ENCODE measurements at places on chromosomes 11 and 22.

GRCh38 chr22:41398921-41399320 lies 17.2 kb downstream of the TEF start:
- no peak for DNase-seq

- no peak for DNase-seq
These were observed 23.2 kb upstream of the BIRC3 start for GRCh38 chr11:102293873-102294601.

DNA sequence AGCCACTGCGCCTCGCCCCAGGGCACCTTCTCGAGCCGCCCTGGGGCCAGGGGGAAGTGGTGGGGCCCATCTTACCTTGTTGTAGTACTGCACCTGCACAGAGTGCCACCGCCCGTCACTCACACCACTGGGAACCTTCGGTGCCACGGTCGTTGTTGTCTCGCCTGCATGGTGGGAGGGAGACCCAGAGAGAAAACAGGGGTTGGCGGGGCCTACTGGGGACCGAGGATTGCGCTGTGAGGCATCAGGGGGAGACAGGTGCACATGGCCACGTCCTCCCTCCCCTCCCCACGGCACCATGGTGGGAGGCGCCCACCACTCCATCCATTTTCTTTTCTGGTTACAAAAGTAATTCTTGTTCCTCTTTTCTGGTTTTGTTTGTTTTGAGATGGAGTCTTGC lies 97.8 kb downstream of the TRMU start:
- no peak for DNase-seq

- no peak for DNase-seq
These were observed 77.5 kb downstream of the PPFIBP2 start for GRCh38 chr11:7591107-7591894.

GRCh38 chr22:38955250-38955905 lies 2.0 kb upstream of the APOBEC3A start:
- no peak for DNase-seq

- DNase-seq = no peak
These were observed 13.9 kb upstream of the CELSR1 start for GRCh38 chr22:46551321-46551720.

- no peak for DNase-seq
These were observed 21.6 kb upstream of the PEX26 start for GRCh38 chr22:18056161-18056666.

GRCh38 chr22:32810555-32811133 lies 9.1 kb downstream of the TIMP3 start:
- DNase-seq = no peak

GRCh38 chr11:992577-992976 lies 43.9 kb downstream of the MUC6 start:
- no peak for DNase-seq

DNA sequence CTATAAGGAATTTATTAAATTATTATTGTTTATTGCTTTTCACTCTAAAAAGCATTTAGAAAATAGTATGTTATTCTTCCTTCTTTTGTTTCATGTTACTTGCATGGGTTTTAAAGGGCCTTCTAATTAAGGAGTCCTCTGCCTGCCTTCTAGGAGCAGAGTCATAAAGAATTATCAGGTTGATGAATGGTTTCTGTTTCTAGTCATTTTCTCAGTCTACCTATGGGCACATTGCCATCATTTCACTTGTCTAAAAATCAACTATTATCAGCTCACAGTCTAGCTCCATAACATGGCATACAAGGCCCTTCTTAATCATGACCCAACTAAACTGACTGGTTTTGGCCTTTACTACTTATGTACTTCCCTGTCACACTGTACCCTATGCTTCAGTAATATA lies 16.2 kb downstream of the DYNC2H1 start:
- DNase-seq = no peak

DNA sequence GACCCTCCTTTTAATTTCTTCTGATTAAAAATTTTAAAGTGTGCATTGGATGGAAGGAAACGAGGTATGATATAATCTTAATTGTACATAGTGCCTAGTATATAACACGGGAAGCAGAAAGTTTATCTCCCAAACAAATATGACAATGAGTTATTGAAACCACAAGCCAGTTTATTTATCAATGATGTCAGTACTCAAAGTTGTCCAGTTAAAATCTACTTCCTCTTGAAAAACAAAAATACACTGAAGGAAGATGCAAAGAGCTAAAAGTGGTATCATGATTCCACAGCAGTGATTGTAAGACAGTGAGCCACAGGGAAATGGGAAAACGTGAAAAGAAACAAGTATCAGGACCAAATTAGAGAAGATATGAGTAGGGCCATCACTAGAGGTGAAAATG lies 18.8 kb upstream of the OR5B21 start:
- no peak for DNase-seq

GRCh38 chr22:49541693-49542230 lies 285.9 kb downstream of the BRD1 start:
- no peak for DNase-seq

DNA sequence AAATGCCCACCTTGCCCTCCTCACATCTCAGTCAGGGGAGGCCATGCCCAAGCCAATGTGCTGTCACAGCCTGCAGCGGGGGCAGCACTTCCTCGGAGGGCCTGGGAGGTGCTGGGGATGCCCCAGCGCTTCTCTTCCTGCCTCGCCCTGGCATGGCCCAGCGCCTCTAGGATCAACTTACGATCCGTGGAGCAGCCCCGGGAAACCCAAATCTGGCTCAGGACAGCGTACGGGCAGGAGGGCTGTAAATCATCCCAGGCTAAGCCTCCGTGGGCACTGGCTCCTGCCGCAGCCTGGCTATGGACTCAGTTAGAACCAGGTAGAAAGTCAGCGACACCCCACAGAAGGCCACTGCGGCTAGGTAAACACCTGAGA lies 60.9 kb upstream of the EMID1 start:
- DNase-seq = no peak

- no peak for DNase-seq
These were observed 18.4 kb upstream of the MYOD1 start for GRCh38 chr11:17700991-17701390.

- DNase-seq = no peak
These were observed 30.1 kb upstream of the MPPED1 start for GRCh38 chr22:43381693-43382092.

DNA sequence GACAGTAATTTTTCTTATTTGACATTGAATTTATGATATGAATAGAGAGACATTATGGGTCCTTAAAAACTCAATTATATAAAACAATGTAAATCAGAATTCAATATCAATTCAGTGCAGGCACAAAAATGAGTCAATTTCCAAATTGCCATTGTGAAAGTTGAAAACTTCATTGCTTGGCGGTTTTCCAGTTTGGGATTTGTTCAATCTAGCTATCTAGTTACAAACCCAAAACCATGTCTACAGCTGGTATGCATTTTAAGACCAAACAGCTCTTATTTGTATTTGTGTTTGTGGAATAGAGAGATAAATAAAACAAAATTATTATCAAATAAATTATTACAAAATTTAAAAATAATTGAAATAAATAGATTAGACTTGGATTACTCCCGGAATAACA lies 1206.6 kb upstream of the RAG2 start:
- no peak for DNase-seq

GRCh38 chr22:24066260-24066659 lies 55.2 kb downstream of the CABIN1 start:
- DNase-seq = no peak

DNA sequence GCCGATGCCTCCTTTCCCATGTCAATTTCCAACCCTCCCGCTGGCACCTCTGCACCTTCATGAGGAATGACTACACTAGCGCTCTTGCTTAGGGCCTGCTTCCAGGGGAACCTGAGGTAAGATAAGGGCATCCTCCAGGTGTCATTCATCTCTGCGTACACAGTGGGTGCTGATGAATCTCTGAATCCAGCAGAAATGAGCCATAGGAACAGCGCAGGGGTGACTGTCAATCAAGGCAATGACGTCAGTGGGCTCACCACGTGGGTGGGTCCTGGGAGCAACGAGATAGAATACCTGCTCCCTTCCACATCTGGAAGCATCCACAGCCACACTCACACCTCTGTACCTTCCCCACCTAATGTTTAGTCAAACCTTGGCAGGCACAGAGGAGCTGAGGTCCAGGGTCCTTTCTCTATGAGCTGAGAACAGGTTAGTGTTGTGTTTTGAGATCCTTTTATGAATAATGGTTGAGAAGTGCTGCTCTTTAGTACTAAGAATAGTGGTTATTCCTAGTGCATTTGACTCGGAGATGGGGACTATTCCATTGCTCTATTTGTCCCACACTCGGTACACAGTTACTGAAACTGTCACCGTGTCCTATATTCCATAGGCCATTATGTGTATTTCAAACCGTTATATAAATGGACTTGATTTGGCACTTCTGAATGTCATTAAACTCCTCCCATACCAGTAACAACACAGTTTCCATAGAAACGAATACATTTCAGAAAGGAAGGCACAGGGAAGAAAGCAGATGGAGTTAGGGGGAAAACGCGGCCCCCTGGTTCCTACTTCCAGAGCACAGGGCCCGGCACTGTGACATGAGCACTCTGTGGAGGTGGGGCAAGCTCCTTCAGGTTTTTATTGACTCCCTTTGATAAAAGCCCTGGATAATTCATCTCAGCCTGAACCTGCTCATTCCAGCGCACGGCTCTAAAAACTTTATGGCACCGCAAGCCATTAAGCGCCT lies 193.4 kb downstream of the ST3GAL4 start:
- DNase-seq = no peak

- peak; percentile 28 for DNase-seq
These were observed 1.7 kb downstream of the PGR start for GRCh38 chr11:101127699-101128570.

GRCh38 chr22:24402460-24403192 lies 24.8 kb upstream of the ADORA2A start:
- no peak for DNase-seq

- DNase-seq = no peak
These were observed 15.8 kb downstream of the ABTB2 start for GRCh38 chr11:34341931-34342533.

DNA sequence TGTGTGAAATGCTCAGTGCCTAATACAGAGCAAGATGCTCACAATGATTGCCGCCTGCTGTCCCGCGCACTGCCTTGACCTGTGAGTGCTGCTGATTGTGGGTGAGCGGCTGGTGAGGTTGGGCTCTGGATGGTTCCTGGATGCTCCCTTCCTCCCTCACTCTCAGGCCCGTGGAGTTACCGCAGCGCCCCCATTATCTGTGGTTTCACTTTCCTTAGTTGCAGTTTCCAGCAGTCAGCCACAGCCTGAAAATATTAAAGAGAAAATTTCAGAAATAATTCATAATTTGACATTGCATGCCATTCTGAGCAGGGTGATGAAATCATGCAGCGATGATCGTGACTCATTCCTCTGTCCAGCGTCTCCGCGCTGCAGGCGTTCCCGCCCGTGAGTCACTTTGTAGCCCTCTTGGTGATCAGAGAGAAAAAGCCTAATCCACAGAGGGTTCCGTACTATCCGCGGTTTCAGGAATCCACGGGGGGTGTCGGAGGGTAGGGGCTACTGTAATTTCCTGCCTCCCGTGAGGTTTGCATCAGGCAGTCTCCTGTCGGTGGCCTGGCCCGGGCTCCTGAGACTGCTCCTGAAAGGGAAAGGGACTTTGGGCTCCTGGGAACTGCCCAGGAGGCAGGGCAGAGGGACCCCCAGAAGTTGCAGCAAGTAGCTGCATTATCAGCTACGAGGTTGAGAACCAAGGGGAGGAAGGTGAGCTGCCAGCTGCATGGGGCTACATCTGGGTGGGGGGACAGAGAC lies 10.6 kb downstream of the RPL3 start:
- peak; percentile 73 for DNase-seq

- DNase-seq = no peak
These were observed 3.8 kb upstream of the KCNQ1OT1 start for GRCh38 chr11:2703363-2704141.

DNA sequence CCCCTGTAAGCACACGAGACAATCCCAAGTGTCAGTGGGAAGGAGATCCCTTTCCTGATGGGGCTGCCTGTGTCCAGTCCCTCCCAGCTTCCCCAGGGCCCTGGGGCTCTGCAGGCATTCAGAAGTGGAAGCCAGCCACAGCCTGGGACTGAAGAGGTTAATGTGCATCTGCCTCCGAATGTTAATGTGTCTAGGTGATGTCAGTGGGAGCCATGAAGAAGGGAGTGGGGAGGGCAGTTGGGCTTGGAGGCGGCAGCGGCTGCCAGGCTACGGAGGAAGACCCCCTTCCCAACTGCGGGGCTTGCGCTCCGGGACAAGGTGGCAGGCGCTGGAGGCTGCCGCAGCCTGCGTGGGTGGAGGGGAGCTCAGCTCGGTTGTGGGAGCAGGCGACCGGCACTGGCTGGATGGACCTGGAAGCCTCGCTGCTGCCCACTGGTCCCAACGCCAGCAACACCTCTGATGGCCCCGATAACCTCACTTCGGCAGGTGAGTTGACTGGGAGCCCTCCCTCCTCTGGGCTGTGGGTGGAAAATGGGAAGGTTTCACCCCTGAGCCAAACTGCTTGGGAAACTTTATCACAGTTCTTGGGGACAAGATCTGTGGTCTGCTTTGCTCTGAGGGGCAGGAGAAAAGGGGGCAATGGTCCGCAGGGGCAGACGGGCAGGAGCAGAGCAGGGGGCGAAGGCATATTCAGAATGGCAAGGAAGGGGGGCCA lies at the start of gene MCHR1:
Gene MCHR1 (plus strand): TSS at position 236 of the 715 bp plus-strand sequence. CDS start 169 bp downstream, at position 405.
- DNase-seq = no peak

DNA sequence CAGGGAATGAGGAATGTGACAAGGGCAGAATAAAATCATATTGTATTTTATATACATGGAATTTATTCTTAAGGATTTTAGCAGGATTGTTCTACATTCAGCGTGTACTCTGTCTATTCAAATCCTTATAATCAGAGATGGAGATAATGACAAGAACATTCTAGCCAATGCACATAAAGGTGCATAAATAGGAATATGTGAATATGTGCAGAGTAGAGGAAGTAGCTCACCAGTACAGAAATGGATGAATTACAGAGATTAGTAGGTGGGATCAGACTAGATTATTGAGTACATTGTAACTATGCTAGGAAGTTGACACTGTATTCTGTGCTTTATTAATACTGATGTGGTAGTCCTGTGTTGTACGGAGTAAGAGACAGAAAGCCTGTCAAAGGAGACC lies 1308.8 kb downstream of the FAM181B start:
- no peak for DNase-seq

DNA sequence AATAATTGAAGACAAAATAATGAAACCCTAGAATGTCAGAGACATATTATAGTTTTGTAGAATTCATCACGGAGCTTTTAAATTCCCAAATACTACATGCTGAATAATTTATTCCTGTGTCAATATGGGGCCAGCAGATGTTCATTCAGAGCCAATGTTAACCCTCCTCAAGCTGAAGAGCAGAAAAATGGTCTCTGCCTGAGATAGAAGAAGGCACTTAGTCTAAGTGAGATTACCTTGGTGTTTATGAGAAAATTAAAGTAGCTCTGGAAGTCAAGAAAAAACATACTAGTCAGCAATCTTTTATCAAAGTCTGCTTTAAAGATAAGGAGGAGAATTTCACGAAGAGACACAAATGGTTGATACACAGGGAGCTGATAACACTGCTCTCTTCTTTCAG lies 328.2 kb downstream of the TTC28 start:
- DNase-seq = no peak

GRCh38 chr22:45317551-45318167 lies 7.9 kb downstream of the FAM118A start:
- no peak for DNase-seq

All from upper lobe of left lung (tissue), 6 donors.